ENCODE measurements at places on chromosomes 5 and 9.

GRCh38 chr5:334903-335739 lies 13.6 kb downstream of the AHRR start:
- DNase-seq, result no peak

- DNase-seq, result no peak
Observed at GRCh38 chr9:76725011-76725546, 39.2 kb upstream of the PCA3 start.

DNA sequence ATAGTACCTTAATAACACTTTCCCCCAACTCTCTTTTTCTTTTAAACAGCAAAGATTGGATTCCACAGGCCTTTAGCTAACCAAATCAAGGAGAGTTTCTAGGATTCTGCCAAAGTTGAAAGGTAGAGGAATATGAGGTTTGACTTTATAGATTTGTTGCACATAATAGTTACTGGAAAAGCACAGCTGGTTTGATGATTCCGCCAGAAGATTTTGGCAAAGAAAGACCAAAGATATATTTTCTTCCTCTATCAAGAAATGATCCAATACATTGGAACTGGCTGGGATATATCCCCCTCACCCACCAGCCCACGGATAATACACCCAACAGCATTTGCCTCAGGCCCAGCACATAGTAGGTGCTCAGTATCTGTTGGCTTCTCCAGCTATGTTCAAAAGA lies 289.8 kb downstream of the EBF1 start:
- no peak for DNase-seq

GRCh38 chr9:85508616-85509015 lies 233.1 kb downstream of the AGTPBP1 start:
- no peak for DNase-seq

GRCh38 chr5:149550594-149551226 lies 529 bp downstream of the CSNK1A1 start:
- DNase-seq, result no peak

GRCh38 chr5:14757850-14758249 lies 93.3 kb downstream of the OTULIN start:
- DNase-seq, result no peak

DNA sequence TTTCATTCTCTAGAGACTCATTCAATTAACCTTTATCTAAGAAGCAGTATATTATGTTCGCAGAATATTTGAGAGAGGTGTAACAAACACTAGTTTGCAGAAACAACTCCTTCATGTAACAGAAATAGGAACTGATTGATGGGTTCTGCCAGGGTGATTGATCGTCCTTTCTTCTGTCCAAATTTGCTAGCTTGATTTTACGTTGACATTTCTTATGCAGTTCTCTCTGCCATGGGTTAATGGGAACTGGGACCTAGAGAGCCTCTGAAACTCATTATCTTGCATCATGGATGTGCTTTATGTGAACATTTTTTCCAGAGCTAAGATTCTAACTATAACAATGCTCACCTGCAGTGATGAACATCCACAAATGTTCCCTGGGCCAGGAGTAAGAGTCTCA lies 107.0 kb downstream of the SLC24A2 start:
- DNase-seq, result no peak

DNA sequence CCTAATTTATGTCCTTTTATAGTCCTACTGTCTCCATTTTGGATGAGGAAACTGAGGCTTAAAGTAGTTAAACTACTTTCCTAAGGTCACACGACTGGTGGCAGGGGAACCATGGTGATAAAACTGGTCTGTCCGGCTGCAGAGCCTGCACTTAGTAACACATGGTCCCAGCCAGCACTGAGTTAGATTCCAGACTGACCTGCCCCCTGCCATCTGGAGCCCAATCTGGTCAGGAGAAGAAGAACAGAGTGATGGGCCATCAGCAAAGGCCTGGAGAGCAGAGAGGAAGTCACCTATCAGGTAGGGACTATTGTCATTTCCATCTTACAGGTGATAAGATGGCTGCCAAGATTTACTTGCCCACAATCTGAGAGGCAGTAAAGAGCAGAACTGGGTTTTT lies 86.6 kb upstream of the SLC25A48 start:
- no peak for DNase-seq

- DNase-seq, result no peak
Observed at GRCh38 chr5:33850100-33850594, 41.6 kb downstream of the ADAMTS12 start.

GRCh38 chr5:1050423-1051365 lies 42.1 kb downstream of the NKD2 start:
- peak; percentile 71 for DNase-seq

- DNase-seq, result peak; percentile 79
Observed at GRCh38 chr9:91159664-91160121, 202.0 kb downstream of the AUH start.

DNA sequence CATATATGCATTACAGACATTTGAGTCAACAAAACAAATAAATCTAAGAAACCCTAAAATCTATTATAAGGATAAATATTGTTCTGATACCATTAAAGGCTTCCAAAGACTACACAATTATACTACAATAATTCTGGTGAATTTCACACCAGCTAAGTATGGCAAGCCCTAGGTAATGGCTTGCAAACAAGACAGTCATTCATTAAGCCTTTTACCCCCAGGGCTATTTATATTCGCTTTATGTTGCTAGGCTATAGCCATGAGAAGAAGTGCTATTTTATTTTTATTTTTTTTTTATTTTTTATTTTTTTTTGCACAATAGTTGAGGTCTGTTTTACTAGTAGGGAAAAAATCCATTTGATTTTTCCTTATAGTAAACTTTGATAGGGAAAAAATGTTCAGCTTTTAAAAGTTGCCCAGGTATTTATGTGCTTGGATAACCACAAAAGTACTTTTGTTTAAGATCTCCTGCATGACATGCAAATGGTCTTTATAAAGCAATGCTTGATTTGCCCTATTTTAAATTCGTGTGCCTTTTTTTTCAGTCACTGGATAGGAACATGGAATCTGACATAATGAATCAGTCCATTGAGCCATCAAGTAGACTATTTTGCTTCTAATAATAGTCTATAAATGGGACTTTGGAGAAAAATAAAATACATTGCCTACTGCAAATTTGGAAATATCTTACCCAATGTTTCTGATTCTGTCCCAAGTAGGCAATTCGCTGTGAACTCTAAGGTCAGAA lies 946.3 kb upstream of the COX7C start:
- DNase-seq, result no peak

GRCh38 chr5:116157902-116158301 lies 73.1 kb downstream of the COMMD10 start:
- no peak for DNase-seq
